ENCODE measurements at places on chromosomes 12 and 14.

DNA sequence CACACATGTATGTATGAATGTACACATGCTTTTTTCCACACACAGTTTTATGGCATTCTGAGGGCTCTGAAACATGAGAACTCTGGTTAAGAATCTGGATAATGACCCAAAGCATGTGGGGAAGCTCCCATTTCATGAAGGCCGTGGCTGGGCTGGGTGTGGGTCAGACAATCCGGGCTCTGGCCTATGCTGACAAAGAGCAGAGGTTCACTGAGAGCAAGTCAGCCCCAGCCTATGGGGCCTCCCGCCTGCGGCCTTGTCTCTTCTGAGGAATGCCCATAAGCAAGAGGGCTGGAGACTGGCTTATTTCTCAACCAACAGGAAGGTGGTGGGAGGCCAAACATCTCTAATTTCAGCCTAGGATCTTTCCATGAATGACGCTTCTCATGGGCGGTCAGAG lies 8.5 kb downstream of the MYH6 start:
- no peak for DNase-seq

GRCh38 chr14:30906752-30907658 lies 32.6 kb downstream of the COCH start:
- no peak for DNase-seq

DNA sequence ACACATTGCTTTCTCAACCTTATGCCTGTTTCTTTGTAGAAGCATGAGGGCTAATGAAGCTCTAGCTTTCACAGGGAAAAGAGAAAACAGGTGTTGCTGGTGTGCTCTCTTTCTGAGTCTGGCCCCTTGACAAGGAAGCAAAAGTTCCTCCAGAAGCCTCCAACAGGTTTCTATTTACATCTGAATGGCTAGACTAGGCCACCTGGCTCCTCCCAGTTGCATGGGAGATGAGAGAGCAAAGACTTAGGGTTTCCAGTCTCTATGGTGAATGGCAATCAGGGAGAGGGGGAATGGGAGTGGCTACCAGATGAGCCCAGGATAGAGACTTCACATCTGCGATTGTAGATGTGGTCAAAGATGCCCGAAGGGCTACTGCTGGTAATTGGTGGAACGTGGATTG lies 138.1 kb upstream of the PLXNC1 start:
- no peak for DNase-seq

GRCh38 chr12:46573347-46573658 lies 200.7 kb upstream of the SLC38A2 start:
- DNase-seq, result no peak

- no peak for DNase-seq
These were observed 92.5 kb downstream of the SSPN start for GRCh38 chr12:26287671-26288381.

Measured in stimulated activated CD4-positive, alpha-beta T cell treated with anti-CD3 and anti-CD28 coated beads, Interleukin-1b, Interleukin-23, amount 100 ng/mL, for 4 hours (primary cell).